HT1080 (cell line): ENCODE measurements at places on chromosomes 11 and 22. TPM values are rescaled to one million over a fixed set of nuclear protein-coding genes. Genes with fewer than 3 reads are reported as not detected.

FOLH1 gene
- total RNA-seq: 0.20 and 0.40 TPM in 2 replicates

GRCh38 chr22:35921777-35922176 lies 106.8 kb downstream of the RBFOX2 start:
- peak; percentile 93 for DNase-seq

OR4A16 gene
- total RNA-seq: not detected in 2 replicates

GRCh38 chr22:39294571-39295468 lies 24.6 kb downstream of the RPL3 start:
- DNase-seq: no peak

PKDREJ gene
- total RNA-seq: not detected in 2 replicates

- DNase-seq: no peak
These were observed 2.3 kb downstream of the CTTN start for GRCh38 chr11:70400643-70401042.

DNA sequence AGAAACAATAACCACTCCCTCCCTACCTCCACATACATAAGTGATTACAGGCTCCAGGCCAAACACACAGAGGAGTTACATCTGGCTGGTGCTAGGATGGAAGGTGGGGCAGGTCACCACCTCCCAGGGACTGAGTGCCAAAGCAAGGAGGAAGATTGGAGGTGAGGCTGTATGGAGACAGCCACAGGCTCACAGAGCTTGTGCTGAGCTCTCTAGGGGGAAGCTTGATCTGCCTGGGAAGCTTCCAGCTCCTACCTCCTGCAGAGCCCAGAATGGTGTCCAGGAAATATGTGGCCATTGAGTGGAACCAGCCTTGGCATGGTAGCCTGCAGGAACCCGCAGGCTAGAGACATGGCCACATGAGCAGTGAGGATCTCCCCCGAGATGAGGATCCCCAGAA lies 3.6 kb upstream of the MED15 start:
- peak; percentile 43 for DNase-seq

DNA sequence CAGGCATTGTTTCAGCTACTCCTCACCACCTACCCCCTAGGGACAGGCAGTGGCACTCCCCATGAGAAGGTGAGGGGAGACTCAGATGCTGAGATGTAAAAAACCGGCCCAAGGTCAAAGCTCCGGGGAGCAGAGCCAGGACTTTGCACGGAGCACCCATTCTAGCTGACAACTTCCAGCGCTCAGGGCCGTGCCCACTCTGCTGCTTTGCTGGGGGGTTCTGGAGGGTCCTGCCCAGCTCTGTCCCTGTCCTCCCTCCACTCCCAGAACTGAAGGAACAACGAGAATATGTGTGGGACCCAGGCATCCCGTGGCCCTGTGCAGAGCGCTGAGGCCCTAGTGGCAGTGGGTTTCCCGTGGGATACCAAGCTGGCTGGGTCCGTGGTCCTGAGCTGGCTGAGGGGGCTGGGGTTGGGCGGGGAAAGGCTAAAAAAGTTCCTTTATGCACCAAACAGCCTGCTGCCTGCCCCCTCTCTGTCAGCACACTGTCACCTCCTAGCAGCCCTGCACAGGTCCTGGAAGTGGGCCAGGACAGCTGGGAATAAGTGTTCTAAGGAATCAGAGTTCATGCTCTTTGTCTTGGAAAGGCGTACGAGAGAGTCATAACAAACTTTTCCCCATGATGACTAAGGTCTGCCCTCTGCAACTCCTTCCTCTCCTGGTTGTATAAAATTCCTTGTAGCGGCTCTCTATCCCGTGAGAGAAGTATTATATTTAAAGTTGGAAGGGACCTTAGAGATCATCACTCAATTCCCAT lies 1.9 kb downstream of the MS4A10 start:
- DNase-seq: peak; percentile 58

DNA sequence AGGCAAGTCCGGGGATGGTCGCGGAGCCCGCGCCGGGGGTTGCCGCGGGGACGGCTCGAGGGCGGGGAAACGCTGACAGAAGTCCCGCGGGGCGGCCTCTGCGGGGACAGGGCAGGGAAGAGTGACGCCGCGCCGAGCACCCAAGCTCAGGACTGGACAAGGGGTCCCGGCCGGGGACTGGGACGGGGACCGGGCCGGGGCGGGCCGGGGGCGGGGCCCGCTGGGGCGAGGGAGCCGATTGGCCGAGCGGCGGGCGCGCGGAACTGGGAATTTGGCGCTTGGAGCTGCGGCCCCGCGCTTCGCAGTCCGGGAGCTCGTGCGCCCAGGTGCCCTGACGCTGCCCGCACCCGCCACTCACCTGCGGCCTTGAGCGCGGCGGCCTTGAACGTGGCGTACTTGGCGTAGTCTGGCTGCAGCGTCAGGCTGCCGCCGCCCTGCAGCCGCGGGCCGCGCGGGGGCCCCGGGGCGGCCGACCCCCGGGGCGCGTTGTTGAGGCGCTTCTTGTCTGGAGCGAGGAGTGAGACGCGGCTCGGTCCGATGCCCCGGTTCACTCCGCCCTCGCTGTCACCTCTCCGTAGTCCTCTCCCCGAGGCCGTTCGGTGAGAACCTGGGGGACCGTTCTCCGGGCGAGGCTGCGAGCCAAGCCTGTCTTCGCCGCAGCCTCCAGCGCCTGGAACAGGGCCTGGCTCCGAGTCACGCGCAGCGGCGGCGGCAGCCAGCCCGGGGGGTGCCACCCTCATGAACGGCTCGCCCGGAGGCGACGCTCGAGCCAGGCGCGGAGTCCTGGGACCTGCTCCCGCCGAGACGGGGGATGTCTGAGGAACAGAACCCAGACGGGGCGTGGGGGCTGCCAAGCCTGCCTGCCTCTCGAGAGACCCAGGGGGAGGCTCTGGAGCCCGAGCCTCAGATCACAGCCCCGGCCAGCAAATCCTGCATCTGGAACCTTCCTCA lies 4.5 kb downstream of the SHISA8 start:
- no peak for DNase-seq

MIEF1 gene
- 41.5 and 51.4 TPM in 2 replicates for total RNA-seq

DNA sequence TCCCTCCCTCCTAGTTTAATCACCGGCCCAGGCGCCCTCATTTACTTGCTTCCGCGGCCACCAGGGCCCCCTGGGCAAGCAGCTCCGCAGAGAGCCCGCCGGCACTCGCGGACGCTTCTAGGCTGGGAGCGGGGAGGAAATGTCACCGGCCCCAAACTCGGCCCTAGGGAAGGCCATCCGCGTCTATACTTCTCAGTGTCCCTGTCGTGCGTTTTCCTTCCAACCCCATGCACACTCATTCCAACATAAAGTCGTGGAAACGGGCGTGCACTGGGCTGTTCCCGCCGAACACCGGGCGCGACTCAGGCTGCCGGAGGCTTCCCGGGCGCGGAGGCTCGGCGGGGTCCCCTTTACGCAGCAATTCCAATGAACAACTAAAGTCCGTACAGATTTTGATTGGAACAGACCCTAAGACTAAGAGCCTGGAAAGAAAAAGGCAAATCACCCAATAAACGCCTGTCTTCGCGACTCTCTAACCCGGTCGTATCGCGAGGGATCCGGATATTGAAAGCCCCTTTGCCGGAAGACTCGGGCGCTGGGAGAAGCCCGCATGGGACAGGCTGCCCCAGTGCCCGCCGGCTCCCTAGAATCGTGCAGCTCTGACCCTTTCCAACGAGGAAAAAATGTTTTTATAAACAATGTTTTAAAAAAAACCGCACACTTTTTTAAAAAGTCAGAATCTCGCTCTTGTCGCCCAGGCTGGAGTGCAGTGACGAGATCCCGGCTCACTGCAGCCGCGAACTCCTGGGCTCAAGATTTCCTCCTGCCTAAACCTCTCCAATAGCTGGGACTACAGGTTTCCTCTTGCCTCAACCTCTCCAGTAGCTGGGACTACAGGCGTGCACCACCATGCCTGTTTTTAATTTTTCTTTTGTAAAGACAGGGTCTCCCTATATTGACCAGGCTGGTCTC lies 1.3 kb upstream of the BARX2 start:
- no peak for DNase-seq

C11orf68 gene
- total RNA-seq: 44.0 and 64.7 TPM in 2 replicates

DNA sequence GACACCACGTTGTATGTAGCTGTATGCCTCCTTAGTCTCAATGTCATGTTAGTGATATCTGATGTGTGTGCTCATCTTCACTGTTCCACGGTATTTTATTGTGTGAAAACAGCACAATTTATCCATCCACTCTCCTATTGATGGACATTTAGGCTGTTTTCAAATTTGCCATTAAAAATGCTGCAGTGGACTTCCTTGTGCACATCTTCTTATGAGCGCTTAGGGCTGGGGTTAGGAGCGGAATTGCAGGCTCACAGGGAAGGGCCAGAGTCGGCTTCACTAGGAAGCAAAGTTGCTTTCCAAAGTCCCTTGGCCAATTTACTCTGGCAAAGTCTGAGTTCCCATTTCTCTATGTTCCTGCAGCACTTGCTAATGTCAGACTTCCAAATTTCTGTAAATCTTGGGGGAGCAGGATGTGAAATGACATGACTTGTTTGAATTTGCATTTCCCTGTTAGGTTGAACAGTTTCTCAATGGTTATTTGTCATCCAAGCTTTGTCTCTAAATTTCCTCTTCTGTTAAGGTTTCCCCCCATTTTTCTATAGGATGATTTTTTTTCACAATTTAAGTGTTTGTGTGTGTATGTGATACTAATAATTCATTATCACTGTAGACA lies 75.4 kb downstream of the MYEOV start:
- no peak for DNase-seq

- DNase-seq: peak; percentile 47
These were observed 21.3 kb downstream of the GRIK4 start for GRCh38 chr11:120532832-120533196.

- DNase-seq: no peak
These were observed 25.0 kb downstream of the EP300 start for GRCh38 chr22:41117127-41117965.

DNA sequence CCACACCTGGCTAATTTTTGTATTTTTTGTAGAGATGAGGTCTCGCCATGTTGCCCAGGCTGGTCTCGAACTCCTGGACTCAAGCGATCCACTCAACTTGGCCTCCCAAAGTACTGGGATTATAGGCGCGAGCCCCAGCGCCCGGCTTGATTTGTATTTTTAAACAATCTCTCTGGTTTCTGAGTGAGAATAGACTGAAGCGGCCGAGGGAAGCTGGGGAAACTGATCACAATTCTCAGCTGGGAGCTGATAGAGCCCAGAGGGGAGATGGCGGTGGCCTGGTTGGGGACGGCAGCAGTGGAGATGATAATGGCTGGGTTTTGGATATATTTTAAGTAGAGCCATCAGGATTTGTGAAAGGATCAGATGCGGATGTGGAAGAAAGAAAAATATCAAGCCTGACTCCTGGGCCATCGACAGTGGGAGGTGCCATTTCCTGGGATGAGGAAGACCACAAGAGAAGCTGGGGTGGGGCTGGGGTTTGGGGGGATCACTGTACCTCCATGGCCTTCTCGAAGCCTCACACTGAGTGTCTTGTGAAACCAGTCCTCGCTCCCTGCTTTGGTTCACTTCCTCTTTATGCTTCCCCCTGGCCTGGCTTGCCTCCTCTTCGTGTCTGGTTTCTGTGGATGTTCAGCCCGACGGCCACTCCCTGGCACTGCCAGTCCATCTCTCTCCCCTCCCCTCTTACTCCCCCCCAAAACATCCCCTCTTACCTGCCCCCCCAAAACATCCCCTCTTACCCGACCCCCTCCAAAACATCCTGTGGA lies 51.9 kb downstream of the IGLL1 start:
- no peak for DNase-seq

DNA sequence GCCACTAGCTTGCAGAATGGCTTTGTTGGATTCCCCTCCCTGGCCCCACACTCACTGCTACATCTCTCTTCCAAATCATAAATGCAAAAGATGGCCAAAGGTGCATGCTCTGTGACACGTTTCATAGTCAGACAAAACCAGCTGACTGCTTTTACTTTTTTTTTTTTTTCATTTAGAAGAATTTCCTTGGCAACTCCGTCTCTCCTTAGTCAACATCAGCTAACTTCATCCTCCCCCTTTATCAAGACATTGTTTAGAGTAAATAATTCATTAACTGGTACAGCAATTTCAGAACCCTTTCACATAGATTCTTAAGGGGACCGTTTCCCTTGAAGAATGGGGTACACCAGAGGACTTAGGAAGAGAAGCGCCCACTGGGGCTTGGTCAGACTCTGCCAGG lies 16.0 kb downstream of the KCNQ1OT1 start:
- no peak for DNase-seq

- DNase-seq: no peak
These were observed 38.3 kb upstream of the PTPRJ start for GRCh38 chr11:47941907-47942558.

GRCh38 chr11:133137270-133137669 lies 395.0 kb downstream of the OPCML start:
- no peak for DNase-seq

GRCh38 chr22:26547426-26547825 lies 35.2 kb upstream of the TFIP11 start:
- peak; percentile 80 for DNase-seq

GPR152 gene
- not detected in 2 replicates for total RNA-seq

- no peak for DNase-seq
These were observed 1707.6 kb upstream of the RAG2 start for GRCh38 chr11:38305682-38306081.

CAPN5 gene
- total RNA-seq: 9.8 and 12.9 TPM in 2 replicates
